COR-L47 (cell line): ENCODE measurements at places on chromosomes 1 and 21.

- no peak for DNase-seq
Measured at GRCh38 chr21:33455686-33456446, 23.9 kb downstream of the TMEM50B start.

DNA sequence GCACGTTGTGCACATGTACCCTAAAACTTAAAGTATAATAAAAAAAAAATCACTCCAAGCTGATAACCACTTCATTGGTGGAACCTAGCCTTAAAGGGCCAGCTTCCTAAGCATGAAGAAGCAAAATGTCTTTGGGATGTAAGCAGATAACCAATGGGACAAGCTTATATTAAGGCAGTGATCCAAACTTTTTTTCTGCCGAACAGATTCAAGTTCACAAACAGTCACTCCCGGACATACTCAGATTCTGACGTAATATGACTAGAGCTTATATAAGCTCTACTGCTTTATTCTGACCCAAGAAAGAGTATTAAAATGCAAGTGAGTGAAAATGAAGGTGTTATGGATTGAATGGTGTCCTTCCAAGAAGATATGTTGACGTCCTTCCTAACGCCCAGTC lies 44.9 kb upstream of the HIVEP3 start:
- DNase-seq: no peak

GRCh38 chr1:208265525-208265924 lies 21.3 kb upstream of the PLXNA2 start:
- DNase-seq: no peak

DNA sequence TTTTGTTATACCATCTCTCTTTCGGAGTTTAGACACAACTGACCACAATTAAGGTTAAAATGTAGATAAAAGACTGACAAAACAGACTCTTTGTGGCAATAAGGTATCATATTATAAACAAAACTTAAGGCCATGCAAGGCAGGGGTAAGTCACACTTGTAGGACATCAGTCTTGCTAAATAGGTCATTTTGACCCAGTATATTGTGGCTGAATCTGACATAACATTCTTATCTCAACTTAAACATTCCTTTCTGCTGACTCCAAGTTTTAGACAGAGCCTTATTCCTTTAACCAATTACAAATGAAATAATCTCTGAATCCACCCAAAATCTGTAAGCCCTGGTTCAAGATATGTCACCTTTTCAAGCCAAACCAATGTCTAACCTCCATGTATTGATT lies 733.4 kb upstream of the B3GALT2 start:
- no peak for DNase-seq

DNA sequence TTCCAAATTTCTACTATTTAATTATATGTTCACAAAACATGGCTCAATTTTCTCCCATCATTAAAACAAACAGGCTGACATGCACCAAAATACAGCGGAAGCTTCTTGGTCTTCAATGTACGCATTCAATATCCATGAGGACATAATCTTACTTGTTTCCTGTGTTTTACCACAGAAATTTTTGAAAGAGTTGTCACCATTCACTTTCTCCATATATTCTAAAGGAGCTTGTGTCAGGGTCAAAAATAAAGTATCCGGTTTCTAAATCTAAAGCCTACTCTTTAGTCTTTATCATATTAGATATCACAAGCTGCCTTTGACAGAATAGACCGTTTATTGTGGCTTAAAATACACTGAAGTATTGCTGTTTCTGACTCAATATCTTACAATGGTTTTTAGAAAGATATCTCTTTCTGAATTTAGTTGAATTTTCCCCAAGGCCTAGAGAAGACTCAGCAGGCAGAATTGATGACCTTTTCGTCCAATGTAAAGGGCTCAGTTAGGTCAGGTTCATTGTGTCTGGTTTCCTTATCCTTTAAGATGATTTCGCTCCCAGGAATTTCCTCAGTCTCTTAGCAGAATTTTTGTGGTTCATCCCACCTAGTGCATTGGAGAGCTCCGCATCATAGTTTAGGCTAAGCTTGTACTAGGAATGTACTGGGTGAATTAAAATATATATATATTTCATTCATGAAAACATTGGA lies 717.2 kb downstream of the NCAM2 start:
- no peak for DNase-seq

DNA sequence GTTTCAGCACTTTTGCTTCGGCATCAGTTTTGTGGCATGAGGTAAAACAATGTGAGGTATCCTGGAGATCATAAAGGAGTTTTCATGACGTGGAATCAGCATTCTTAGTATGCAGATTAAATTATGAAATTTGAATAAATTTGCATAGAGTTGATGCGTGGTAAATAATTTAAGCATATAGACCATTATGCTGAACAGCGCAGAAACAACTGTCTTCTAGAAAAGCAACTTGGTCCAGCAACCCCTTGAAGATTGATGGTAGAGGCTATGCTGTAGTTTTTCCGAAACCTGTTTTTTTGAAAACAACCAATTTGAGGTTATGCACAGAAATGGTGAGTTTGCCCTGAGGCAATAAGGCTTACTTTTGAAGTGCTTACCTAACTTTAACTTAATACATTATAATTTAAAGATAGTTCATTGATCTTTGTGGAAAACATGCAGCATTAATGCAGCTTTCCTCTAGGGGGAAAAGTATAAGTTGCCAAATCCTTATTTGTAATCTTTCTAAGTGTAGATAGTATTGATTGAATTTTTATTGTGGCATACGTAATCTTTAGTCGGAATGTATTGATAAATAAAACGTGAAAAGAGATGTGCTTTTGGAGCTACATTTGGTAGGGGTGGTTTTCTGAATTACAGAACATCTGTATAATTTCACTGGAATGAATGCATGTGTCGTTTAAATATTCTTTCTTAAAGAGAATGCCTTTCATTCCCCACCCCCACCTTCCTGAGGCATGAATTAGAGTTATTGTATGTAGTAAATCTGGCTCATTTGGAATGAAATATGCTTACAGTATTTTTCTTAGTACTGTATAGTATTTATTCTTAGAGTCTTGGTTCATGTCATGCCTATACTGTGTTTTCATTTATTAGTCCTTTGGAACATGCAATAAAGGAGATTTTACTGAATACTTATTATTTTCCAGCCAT lies 3.8 kb downstream of the PRDM2 start:
- no peak for DNase-seq

- DNase-seq: no peak
Measured at GRCh38 chr1:163068716-163069115, 445 bp upstream of the RGS4 start.

DNA sequence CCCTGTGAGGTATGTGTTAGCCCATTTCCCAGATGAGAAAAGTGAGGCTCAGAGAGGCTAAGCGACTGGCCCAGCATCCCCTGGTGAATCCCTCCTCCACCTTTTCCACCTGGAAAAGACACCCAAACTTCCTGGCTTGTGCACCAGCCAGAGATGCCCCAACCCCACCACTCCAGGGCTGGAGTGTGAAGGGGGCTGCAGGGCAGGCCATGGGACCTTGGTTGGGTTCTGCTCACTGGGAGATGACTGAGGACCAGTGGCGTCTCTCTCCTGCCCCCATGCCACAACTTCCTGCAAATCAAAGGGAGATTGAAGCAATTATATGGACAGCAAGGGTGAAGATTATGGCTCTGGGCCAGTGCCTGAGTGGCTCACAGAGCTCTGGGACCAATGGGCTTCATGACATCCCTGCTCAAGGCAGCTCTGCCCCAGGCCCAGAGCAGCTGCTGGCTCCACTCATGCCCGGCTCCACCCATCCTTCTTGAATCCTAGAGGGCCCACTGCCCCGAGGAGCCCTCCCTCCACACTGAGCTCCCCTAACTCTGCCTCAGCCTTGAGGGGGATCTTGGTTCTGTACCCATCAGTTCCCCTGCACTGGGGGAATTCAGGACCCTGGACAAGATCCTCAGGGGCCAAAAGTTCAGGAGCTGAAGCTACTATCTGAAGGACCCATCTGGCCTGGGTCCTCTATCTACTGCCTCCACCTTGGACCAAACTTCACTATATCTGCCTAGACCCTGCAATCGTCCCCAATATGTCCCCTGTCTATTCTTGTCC lies 416.9 kb downstream of the PTPRU start:
- DNase-seq: no peak

GRCh38 chr1:172746091-172746949 lies 87.4 kb downstream of the FASLG start:
- DNase-seq: no peak
